ENCODE measurements at places on chromosomes 2 and 18.

- DNase-seq = no peak
Observed at GRCh38 chr2:174195253-174195652, 53.1 kb downstream of the OLA1 start.

GRCh38 chr2:201996679-201997314, 36.9 kb upstream of the FZD7 start:
- no peak for DNase-seq

DNA sequence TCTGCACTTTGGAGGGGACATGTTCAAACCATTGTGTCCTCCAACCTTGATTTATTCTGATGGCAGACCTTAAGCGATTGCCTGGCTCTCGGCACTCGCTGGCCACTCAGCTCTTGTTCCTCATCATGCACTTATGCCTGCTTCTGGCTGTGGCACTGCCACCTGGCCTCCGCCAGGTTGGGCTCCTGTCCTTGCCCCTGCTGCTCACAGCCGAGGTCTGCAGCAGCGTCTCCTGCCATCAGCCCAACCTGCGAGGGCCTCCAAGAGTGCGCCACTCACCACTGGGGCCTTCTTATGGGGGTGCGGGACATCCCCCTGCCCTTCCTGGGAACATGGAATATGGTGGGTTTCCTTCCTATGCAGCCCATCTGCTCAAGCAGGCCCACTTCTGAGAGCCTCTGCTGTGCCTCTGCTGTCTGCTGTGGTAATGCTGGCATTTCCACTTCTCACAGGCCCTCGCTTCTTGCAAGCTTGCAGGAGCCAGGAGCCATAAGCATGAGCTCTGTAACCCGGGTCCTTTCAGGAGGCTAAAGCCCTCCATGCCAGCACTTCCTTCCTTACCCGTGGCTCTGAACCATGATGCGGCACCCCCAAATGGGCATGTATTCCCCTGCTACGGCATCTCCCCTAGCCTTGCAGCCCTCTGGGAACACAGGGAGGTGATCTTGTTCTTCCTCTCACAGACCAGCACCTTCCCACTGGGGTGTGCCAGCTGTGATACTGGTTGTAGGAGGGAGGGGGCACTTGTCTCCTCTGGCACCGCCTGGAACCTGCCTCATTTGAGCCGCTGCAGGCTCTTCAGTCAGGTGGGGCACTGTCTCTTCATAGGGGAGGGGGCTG, 58.6 kb upstream of the HS6ST1 start:
- no peak for DNase-seq

- no peak for DNase-seq
Observed at GRCh38 chr2:216261042-216261537, 111.2 kb downstream of the MARCHF4 start.

DNA sequence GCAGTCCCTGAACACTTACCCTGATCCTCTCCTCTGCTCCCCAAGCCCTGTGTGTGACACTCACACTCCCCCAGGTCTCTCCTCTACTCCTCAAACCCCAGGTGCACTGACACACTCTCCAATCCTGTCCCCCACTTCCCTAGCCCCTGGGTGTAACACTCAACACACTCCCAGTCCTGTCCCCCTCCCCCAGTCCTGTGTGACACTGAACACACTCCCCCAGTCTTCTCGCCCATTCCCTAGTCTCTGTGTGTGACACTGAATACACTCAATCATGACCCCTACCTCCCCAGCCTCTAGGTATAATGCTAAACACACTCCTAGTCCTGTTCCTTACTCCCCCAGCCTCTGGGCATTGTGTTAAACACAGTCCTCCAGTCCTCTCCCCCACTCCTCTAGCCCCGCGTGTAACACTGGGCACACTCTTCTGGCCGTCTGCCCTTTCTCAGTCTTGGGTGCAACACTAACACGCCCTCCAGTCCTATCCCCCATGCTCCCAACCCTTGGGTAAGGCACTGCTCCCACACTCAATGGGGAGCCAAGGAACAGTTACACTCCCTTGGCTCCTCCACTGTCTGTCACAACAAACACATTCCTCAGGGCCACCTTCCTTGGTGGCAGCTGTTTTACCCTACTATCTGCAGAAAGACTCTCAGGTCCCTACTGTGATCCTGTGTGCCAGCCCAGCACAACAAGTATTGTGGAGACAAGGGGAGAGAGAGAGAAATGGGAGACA, 82.5 kb upstream of the PKDCC start:
- no peak for DNase-seq

DNA sequence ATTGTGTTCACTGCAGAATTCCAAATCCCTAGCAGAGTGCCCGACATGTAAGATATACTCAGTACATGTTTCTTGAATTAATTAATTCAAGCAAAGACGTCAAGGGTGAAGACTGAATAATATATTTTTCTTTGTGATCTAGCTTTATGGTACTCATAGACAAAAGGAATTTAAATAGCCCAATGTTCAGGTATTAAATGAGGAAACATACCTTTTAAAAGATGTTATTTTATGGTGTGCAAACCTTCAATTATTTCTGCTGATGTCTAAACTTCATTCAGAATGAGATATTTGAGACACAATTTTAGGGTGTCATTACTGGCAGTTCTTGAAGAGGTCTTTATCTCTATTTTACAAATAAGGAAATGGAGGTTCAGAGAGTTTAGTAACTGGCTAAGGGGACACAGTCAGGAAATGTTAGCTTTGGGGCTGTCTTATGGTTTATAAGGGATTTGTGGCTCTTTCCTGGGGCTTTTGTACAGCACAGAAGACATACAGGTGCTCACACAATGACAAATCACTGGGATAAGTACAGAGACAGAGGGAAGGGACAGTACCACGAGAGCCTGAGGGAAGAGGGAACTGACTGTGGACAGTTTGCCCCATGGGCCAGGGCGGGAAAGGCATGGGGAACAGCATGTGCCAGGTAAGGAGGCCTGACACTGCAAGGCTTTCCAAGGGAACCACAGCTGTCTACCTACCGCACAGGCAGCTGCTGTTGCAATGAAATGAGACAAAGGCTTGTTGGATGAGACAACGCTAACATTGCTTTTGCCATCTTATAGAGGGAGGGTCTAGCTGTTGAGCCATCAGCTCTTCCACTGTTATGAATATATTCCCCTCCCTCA, 155.3 kb downstream of the DDX1 start:
- DNase-seq = no peak

- DNase-seq = no peak
Observed at GRCh38 chr2:218432676-218433365, 13.9 kb downstream of the VIL1 start.

DNA sequence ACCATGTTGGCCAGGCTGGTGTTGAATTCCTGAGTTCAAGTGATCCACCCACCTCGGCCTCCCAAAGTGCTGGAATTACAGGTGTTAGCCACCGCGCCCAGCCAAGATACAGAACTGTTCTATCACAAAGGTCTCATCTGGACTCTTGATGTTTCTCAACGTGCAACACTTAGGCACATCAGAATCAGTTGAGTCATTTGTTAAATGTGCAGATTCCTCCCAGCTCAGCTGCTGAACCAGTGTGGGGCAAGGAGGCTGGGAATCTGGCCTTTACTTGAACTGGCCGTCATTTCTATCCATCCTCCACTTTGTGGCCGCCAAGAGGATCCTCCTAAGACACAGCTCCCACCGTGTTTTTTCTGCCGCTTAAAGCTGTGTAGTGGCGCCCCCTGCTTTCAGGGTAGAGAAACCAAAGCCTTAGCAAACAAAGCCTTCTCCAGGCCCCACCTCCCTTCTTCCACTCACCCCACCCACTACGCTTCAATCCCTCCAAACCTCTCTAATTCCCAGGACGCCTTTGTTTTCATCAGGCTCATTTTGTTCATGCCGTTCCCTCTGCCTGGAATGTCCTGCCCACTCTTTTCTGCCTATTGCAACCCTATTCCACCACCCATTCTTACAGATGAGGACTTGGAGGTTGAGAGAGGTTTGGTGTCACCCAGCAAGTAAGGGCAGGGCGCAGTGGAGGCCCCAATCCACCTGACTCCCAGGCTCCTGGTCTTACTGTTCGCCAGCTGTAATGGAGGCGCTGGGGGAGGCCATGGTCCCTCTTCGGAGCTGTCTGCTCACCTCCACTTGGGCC, 776 bp upstream of the SPEG start:
- no peak for DNase-seq

GRCh38 chr2:182359990-182360662, 66.7 kb downstream of the PDE1A start:
- DNase-seq = peak; percentile 28

GRCh38 chr2:166074430-166074829, 53.4 kb downstream of the SCN1A start:
- no peak for DNase-seq

GRCh38 chr2:130336877-130337734, 5.6 kb upstream of the IMP4 start:
- peak; percentile 53 for DNase-seq

DNA sequence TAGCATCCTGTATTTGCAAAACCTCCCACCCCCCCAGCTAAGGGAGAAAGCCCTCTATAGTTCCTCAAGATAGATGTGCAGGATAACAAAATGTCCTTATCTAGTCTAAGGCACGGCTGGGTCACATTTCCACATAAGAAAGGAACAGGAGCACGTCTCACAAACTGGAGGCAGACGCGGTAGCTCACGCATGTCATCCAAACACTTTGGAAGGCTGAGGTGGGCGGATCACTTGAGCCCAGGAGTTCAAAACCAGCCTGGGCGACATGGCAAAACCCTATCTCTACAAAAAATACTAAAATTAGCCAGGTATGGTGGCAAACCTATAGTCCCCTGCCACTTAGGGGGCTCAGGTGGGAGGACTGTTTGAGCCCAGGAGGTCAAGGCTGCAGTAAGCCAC, 9.3 kb downstream of the SF3B1 start:
- DNase-seq = no peak

- DNase-seq = no peak
Observed at GRCh38 chr2:152086231-152086630, 12.6 kb downstream of the CACNB4 start.

GRCh38 chr2:175004730-175004979, 526 bp downstream of the CHN1 start:
- DNase-seq = no peak
